Stimulated activated CD4-positive, alpha-beta T cell treated with anti-CD3 and anti-CD28 coated beads, TNF-alpha, amount 100 ng/mL, for 24 hours (primary cell): ENCODE measurements at places on chromosomes 6 and 20.

DNA sequence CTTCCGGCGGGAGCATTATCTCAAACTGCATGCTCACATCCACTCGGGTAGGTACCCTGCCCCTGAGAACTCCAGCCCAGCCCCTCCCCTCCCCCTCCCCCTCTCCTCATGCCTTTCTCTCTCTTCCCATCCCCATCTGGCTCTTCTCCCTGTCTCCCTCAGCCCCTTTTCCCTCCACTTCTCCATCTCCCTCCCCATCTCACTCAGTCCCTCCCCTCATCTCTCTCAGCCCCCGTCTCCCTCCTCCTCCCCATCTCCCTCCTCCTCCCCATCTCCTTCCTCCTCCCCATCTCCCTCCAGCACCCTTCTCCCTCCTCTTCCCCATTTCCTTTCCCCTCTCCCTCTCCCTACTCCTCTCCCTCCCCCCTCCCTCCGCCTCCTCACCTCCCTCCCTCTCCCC, 27.3 kb upstream of the CHMP4B start:
- DNase-seq, result no peak

- DNase-seq, result no peak
These were observed 53.5 kb upstream of the NXT1 start for GRCh38 chr20:23296841-23297701.

DNA sequence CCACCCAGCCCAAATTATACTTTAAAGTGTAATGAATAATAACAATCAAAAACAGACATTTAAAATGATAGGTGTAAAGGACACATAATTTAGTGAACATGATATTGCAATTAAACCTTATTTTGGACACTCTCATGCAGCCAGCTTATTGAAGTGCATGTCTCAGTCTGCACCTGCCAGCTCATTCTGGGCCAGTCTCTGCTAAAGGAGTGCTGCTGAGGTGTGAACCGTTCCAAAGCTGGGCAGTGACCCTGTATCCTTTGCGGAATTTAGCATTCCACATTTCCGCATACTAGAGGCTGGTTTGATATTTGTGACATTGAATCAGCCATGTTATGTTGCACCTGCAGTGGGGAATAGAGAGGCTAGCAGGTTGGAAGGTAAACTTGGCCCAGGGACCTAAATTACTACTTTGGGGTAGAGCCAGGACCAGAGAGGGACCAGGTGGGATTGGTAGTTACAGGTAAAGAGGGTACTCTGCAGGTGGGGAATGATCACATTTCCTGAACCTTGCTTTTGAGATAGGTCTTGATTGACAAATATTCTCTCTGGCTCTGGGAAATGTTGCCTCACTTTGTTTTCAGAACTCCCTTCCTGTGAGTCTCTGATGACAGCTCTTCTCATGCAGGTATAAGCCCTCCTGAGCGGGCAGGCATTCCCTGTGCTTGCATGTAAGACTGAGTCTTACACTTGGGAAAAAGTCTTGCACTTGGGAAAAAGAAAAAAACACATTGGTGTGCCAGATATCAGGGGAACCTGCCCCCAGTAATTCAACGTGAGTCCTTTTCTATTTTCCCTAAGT, 26.2 kb downstream of the TULP4 start:
- no peak for DNase-seq

GRCh38 chr20:46568570-46569129, 18.2 kb upstream of the OCSTAMP start:
- no peak for DNase-seq

- DNase-seq, result no peak
These were observed 493.3 kb downstream of the ADGRB3 start for GRCh38 chr6:69128411-69128810.
